ENCODE measurements at places on chromosomes 1 and 21. TPM values are rescaled to one million over a fixed set of nuclear protein-coding genes. Genes with fewer than 3 reads are reported as not detected.

GRCh38 chr21:25405984-25406383 lies 201.3 kb downstream of the MRPL39 start:
- no peak for DNase-seq

- no peak for DNase-seq
Measured at GRCh38 chr1:33641104-33641830, 168.8 kb downstream of the ZSCAN20 start.

DNA sequence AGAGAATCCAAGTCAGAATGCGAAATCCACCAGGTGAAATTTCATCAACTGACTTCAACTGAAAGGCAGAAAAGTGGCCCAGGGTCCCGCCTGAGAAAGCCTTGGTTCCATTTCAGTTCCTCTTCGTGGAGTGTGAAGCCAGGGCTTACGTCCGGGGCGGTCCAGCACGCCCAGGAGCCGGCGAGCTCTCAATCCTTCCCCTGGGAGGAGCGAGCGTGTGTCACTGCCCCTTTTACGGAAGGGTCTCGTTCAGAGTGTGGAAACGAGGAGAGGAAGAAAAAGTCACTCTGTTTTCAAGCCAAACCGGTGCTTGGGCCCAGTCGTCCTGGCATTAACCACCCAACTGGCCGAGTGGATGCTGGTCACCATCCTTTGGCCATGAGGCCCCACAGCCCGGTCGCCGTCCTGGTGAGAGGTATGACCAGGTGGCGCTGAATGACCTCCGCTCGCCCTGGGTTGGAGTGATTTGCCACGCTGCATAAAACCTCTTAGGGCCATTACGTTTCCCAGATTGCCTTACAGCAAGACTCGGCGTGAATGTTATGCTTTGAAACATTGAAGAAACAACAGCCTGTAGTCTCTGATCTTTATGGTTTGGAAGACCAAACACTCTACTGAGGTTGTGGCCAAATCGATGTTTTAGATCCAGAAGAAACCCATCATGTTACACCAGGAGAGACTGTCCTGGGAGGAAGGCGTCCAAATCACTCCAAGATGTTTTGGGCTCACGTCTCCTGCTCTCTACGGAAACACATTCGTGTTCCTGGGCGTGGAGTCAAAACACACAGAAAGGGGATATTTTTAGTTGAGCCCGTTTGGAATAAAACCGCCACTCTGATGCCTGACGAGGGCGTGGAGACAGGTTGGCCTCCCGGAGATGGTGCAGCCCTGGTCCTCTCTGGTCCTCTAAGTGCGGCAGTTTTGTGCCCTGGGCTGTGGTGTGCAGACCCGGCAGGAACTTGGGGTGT lies 93.6 kb upstream of the ACTRT2 start:
- DNase-seq, result no peak

RGS5 gene
- polyA plus RNA-seq, result 76.7 TPM

GRCh38 chr1:66876664-66877063 lies 48.0 kb downstream of the DNAI4 start:
- no peak for DNase-seq

Measured in right cardiac atrium (tissue), 5 donors.